Esophagus muscularis mucosa (tissue), 4 donors: ENCODE measurements at places on chromosomes 13 and 19. TPM values are rescaled to one million over a fixed set of nuclear protein-coding genes. Genes with fewer than 3 reads are reported as not detected.

DNA sequence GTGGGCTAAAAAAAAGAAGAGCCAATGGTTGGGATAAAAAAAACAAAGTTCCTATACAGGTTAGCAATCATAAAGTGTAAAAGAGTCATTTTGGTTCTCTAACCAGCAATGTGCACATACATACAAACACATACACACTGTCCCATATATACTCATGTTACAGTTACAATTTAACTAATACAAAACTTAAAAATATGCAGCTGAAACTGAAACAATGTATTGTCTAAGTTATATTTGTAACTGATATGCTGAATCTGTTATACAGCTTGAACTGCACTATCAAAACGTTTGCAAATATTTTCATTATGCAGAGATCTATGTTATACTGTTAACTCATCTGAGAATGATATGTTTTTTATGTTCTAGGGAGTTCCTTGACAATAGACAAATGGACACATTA lies 173.7 kb downstream of the KLF12 start:
- no peak for DNase-seq

GRCh38 chr13:100753376-100753775 lies 78.8 kb upstream of the TMTC4 start:
- DNase-seq: peak; percentile 82

GRCh38 chr19:2135474-2136402 lies 15.6 kb downstream of the AP3D1 start:
- no peak for DNase-seq

GRCh38 chr19:33212436-33213172 lies 13.0 kb downstream of the SLC7A10 start:
- no peak for DNase-seq

DNA sequence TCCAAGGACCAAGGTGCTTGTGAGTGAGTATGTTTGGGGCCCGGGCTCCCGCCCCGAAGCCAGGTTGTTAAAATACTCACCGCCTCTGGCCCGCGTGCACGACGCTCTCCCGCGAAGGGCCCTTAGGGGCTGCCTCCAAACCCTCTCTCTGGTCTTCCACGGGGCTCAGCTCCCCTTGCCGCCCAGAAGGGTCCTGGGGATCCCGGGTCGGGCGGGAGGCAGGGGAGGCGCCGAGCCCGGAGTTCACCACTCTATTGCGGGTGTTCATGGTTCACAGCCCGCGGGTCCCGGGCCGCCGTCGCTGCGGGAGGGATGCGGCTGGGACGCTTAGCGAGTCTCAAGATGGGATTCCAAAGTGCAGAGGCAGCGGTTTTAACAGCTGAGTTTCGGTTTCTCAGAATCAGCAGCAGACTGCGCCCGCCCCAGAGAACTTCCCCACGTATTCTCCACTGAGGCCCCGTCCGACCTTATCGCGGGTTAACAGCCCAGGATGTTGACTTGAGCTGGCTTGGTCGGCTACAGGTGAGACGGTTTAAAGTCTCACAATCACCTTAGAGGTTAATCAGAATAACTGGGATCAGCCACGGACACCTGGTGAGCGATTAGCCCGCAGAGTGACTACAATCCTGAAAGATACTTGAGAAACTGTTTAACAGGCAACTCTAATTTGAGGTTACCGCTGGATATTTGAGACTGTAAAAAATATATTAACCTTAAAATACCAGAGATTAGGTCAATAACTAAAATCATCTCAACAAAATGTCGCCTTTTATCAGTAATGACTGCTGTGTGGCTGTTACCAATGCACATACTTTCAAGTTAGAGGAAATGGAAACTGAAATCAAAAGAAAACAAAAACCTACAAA lies at the start of gene EPSTI1:
Gene EPSTI1, minus strand, starts transcription at position 344 of the 866 bp plus-strand sequence. Its CDS starts 76 bp downstream, at position 268.
- peak; percentile 94 for DNase-seq

GRCh38 chr13:20566898-20567874 lies at the start of gene IFT88:
TSS of gene IFT88 (plus strand) at chr13:20567157. CDS start at chr13:20574386, 7,229 bp downstream.
- DNase-seq: peak; percentile 97

DNA sequence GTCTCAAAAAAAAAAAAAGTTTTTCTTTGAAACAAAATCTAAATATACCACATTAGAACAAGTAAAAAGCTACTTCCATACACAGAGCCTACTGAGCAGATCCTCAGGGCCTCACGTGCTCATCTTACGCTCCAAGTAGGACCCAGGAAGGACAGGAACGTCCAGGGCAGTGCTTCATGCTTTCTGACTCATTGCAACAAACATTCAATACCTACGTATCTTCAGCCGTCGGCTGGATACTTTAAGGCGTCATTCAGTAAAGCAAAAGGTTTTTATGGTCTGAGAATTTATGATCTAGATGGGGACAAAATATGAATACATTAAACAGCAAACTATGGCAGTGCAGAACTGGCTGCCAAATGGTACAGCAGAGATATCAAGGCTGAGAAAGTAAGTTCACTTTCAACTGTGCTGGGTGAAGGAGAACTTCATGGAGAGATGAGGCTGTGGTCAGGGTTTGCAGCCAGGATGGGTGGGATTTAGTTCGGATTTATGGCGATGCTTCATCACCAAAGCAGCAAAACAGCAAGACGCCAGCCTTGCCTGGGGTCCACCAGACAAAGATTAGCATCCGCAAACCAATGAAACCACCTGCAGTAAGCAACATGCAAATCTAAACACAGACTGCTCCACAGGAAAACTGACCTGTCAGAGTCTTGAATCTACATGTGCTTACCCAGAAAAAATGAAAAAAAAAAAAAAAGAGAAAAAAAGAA lies 20.5 kb downstream of the CARS2 start:
- DNase-seq: no peak

GRCh38 chr13:44017756-44018309 lies 138.1 kb downstream of the LACC1 start:
- no peak for DNase-seq

DNA sequence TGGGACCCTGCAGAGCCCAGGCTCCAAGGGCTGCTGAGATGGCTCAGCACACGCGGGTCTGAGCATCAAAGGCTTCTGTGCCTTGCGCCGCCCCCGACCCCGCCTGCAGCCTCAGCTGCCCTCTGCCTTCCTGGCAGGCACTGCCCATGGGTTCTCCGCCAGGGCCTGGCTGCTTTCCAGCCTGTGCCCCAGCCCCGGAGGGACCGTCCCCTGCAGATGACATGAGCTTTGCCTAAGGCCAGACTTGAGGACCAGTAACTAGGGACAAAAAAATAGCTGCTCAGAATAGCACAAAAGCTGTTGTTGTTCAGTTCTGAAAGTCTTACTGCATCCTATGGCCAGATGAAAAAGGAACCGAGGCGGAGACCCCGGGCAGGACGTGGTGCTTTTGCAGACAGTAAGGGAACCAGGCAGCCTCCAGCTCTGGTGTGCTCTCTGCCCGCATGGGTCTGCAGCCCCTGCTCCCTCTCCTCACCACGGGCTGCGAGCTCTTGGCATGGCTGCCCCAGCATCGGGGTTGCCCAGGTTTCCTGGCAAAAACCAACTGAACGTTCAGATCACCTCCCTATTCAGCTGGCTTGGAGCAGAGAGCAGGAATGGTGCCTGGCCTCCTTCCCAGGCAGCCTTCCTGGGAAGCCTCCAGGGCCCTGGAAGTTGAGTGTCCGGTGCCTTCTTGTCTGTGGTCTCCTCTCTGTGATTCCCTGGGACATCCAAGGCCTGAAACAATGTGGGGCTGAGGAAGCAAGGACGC lies 12.5 kb upstream of the CFAP97D2 start:
- DNase-seq: no peak

DNA sequence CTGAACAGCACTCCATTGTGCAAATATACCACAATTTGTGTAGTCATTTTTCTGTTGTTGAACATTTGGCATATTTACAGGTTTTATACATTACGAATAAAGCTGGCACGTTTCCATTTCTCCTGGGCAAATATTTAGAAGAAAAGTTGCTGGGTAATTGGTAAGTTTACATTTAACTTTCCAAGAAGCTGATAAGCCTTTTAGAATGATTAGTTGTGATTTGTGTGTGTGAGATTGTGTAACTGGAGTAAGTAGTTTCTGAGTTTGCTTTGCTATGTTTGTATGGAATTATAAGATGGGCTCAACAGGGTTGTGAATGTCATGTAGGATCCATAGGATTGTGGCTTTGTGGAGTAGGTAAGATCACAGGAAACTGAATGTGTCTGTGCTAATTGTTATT lies 1.6 kb upstream of the ZNF529 start:
- DNase-seq: no peak

GRCh38 chr13:99417201-99418102 lies 83.8 kb upstream of the TM9SF2 start:
- DNase-seq: no peak

DNA sequence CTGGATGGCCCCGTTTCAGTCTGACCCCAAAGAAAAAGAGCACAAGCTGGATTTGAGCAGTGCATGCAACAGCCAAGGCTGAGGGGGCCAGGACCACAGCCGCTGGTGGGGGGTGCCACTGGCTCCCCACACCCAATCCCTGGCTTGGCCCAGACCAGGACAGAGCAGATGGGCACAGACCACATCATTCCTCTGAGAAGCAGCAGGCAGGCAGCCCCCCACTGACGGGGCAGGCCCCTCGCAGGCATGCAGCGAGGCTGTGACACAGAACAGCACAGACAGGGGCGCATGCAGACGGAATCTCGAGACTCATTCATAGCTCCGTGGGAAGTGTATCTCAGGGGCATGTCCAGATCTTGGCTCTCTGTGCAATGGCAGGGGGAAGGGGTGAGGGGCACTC lies 74.9 kb downstream of the IER2 start:
- no peak for DNase-seq

- no peak for DNase-seq
Measured at GRCh38 chr19:10320602-10321416, 5.0 kb upstream of the FDX2 start.

DNA sequence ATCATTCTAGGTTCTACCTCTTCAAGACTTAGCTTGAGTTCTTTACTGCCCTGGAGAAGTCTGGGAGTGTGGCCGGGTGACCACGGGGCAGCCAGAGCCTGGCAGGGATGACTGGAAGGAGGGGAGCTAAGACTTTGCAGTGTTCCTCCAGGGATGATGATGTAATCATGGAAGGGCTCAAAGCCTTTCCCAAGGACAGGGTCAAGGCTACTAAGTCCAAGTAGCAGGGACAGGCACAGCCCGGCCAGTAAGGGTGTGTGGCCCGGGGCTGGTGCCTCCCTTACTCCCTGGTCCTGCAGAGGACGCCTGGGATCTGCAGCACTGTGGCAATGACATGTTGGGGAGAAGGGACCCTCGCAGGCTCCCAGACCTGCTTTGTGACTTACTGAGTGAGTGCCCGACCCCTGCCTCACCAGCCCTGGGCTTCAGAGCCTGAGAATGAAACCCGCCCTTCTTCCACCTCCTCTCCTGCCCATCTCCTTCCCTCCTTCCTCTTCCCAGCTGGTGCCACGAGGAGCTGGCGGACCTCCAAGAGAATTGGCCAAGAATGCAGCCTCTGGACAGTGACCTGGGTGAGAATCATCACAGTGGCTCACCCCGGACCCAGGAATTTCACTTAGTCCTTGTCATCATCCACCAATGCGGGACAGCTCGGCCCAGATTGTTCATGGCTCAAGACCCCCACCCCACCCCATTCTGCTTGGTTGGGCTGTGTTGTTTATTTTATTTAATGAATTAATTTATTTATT lies 15.6 kb upstream of the FBXO17 start:
- DNase-seq: no peak

DNA sequence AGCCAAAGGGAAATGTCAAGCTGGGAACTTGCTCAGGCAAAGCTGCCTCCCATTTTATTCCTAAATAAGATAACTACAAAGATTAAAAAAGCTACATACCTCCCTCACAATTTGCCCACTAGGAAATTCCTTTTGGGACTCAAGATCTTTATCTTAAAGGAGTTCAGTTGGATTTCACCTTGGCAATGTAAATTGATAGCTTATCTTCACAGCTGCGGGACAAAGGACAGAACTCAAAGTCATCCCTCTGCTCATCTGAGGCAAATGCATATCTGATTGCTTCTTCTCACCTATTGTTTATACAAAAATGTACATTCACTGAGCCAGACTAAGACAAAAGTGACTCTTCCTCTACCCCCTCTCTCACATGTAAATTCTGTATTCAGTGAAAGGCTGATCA lies 47.8 kb downstream of the FGF14 start:
- DNase-seq: no peak

GRCh38 chr13:38824342-38824741 lies 137.5 kb downstream of the FREM2 start:
- no peak for DNase-seq

DNA sequence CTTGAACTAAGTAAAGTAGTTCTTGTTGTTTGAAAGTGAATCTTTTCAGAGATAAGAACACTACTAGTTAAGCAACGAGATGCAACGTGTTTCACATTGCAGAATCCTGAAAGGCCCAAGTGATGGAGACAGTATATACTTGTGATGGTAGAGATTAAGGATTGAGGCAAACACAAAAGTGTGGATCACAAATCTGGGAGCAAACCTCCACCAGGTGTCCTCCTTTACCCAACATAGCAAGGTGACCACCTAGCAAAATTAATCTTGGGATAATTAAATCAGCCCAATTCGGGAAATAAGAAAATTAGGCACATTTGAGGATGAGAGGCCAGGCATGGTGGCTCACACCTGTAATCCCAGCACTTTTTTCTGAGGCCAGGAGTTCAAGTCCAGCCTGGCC lies 563.9 kb downstream of the DACH1 start:
- DNase-seq: no peak

GRCh38 chr19:29777781-29778309 lies 33.9 kb upstream of the CCNE1 start:
- DNase-seq: no peak

GRCh38 chr13:82720986-82721385 lies 1161.3 kb downstream of the SLITRK1 start:
- no peak for DNase-seq

GRCh38 chr19:34500656-34501120 lies 19.1 kb downstream of the WTIP start:
- DNase-seq: no peak

DNA sequence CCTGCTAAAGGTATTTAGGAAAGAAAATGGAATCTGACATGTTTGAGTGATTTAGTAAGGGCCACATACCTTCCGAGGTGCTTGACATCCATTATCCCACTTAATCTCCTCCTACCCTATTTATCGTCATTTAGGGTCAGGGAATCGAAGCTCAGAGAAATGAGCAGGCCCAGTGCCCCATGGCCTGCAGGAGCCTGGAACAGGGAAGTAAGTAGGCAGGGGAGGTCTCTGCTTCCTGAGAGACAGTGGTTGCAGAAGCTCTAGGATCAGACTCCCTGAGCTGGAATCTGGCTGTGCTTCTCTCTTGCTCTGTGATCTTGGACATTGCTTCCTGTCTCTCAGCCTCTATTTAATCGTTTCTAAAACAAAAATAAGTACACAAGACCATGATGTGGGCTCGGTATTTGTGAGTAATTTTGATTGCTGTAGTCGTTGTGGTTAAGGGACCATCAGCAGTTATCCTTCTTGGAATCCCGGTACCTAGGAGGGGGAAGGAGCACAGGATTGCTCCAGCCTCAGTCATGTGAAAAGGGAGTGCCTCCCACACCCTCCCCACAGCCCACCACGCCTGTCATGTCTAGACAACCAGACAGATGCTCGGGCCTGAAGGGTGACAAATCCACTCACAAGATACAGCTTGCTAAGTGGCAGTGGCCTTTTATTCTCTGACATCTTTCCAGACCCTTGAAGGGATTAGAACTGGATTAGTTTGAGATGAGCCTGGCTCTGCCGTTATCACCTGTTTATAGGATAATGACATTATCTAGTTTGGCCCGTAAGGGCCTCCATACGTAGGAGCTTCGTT lies 169.2 kb upstream of the TSHZ3 start:
- DNase-seq: peak; percentile 86

The CACNG7 gene
- total RNA-seq: not detected

The LIM2 gene
- total RNA-seq: not detected

The TNNT1 gene
- total RNA-seq: not detected

The DCT gene
- total RNA-seq: 0.17 TPM

The CAPN12 gene
- 1.5 TPM for total RNA-seq

The HOOK2 gene
- 7.1 TPM for total RNA-seq

The KHSRP gene
- 186 TPM for total RNA-seq

The ZNF431 gene
- total RNA-seq: 4.1 TPM

The KLK7 gene
- total RNA-seq: not detected

The DIRAS1 gene
- total RNA-seq: 14.4 TPM

The PEX11G gene
- total RNA-seq: 3.8 TPM

The FREM2 gene
- total RNA-seq: not detected
